ENCODE measurements at places on chromosomes 1 and 21.

GRCh38 chr21:30044447-30045064, 104.8 kb upstream of the GRIK1 start:
- H3K36me3 ChIP-seq, result no peaks in the 10 kb centered on the region
- H3K4me3 ChIP-seq, result no peak overlapping the region
- no peak overlapping the region for H3K27ac ChIP-seq
- DNase-seq, result no peak

DNA sequence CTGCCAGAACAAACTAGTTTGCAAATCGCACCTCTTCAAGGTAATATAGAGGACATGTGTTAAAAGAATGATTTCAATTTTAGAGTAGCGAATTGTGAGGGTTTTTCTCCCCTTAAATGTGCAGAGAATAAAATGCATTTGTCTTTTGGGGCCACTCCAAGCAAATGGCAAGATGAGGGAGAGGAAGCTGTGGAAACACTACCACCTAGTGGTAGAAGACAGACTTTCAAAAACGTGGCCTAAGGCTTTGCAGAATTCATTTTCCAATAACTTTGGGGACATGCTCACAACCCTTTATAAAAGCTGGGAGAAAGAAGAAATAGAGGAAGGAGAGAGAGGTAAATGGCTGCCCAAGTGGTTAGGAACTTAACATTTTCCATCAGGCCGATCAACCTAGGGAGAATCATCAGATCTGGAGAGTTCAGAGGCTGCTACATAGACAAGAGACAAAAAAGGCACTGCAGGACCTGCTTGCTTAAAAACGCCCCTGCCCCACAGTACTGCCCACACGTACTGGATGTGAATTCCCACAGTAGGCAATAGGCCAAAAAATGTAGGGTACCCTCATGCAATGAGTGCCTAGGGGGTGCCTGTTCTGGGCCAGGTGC, 15.7 kb upstream of the RCAN1 start:
- no peaks in the 10 kb centered on the region for H3K4me1 ChIP-seq
- no peak overlapping the region for H3K27ac ChIP-seq
- H3K4me3 ChIP-seq, result no peak overlapping the region
- no peaks in the 10 kb centered on the region for H3K36me3 ChIP-seq
- H3K27me3 ChIP-seq, result peaks cover 27% of the 10 kb centered on the region

DNA sequence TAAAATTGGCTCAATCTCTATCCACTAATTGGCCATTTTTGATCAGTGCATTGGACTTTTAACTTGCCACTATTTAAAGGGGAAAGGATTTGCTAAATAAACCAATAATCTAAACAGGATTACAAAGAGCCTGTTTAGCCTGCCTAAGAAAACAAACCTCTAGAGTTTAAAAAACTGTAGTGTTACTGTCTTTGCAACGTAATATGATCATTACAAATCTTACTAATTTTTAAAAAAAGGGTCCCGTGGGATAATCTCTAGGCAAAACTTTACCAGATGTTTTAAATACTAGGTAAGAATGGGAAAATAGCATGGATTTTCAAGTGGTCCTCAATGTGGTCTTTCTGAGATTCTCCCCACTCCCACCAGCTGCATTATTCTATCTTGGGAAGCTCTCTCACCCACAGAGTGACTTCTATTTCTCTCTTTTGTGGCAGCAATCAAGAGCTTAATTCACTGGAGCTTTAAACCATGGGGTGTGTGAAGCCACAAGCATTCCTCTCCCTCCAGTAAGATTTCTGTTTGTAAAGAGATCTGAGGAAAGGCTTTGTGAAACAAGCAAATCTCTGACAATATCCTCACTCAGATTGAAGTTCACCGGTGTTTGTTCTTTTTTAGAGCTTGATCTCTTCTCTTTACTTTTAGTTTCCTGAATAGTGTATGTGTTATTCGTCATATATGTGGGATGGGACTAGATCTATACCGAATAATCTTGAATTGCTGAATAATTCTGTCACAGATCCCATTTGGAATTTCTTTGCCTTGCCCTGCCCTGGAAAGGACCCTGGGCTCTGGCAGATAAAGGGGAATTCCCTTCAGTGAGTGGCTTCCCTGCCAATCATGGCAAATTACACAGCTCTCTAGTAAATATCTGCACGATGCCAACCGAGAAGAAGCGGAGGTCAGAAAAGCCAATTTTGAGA, 132.2 kb downstream of the TLR5 start:
- no peak for DNase-seq
- H3K27ac ChIP-seq, result no peak overlapping the region

DNA sequence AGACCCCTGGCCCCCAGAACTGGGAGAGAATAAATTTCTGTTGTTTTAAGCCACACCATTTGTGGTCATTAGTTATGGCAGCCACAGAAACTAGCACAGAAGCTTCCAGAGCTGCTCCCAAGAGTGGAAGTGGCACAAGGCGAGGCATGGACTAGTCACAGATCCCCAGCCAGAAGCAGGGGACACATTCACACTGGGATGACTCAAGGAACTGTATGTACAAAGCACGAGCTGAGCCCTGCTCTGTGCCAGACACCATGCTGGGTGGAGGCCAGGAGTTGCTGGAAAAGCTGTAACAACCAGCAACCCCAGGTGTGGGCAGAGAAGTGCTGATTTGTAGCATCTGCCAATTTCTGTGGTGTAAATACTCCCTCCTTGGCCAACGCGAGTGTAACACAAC, 55.6 kb downstream of the TCP10L start:
- no peak for DNase-seq
- H3K27me3 ChIP-seq, result peaks cover 4% of the 10 kb centered on the region
- no peak overlapping the region for H3K4me3 ChIP-seq
- H3K27ac ChIP-seq, result no peak overlapping the region

DNA sequence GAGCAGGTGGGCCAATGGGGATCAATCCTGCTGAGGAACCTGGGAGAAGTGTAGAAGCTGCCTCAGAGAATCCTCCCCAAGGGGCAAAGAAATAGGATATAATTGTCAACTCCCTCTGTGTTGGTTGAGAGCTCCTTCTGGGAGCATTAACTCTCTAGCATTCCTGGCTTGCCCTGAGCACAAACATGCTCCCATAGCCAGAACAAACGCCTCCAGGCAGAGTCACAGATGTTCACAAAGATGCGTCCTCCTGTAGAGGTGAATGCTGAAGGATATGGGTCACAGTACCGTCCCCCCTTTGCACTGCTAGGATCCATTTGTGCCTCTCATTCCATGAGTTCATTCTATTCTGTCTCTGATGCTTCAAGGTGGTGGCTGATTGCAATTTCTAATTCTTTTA, 9.6 kb upstream of the BCAN start:
- H3K36me3 ChIP-seq, result no peaks in the 10 kb centered on the region
- peaks cover 87% of the 10 kb centered on the region for H3K27me3 ChIP-seq
- DNase-seq, result no peak
- no peak overlapping the region for H3K4me3 ChIP-seq

- H3K4me3 ChIP-seq, result no peak overlapping the region
- DNase-seq, result no peak
- peaks cover 4% of the 10 kb centered on the region for H3K27me3 ChIP-seq
- no peaks in the 10 kb centered on the region for H3K36me3 ChIP-seq
- H3K4me1 ChIP-seq, result no peaks in the 10 kb centered on the region
Observed at GRCh38 chr1:98452162-98452561, 209.4 kb upstream of the SNX7 start.

DNA sequence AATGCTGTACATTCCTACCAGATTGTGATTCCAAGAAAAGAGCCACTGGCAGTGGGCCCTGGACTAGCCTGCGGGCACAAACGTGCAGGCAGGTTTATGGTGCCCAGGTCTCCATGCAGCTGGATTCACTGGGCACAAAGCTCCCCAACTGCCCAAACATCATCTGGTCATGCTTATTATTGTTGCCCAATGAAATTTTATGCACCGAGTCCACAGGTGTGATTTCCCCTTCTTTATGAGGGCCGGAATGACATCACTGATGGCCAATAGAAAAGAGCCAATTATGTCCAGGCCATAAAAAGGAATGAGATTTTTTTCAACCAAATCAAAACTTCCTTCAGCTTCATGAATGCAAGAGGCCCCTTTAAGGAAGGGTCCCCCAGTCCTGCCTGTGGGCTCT, 66.2 kb downstream of the ERI3 start:
- no peak overlapping the region for H3K4me3 ChIP-seq
- no peak for DNase-seq
- H3K36me3 ChIP-seq, result peaks cover 11% of the 10 kb centered on the region
- H3K27ac ChIP-seq, result no peak overlapping the region
